ENCODE measurements at places on chromosomes 6 and 20.

DNA sequence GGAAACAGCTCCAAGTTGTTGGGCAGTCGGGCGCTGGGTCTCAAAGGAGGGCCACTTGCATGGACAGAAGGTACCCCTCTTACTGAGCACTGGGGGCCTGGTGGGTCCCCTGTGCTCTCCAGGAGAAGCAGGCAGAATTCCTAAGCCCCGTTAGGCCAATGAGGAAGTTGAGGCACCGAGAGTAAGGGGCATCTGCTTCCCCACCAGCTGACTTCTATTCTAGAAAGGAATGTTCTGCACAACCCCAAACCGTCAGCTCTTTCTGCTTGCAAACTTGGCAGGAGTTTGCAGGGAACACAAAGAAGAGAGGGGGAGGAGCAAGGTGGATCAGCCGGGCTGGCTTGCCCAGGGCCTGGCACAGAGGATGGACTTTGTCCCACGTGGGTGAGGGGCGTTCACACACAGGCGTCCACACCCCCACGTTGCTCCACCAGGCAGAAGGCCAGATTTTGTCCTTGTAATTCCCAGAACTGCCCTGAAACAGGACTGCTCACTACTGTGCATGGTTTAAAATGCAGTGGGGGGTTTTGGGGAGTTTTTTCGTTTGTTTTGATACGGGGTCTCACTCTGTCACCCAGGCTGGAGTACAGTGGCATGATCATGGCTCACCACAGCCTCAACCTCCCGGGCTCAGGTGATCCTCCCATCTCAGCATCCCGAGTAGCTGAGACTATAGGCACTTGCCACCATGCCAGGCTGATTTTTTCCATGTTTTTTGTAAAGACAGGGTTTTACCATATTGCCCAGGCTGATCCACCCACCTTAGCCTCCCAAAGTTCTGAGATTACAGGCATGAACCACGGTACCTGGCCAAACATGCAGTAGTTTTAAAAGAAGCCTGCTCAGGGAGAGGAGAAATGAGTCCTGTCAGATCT is 93.3 kb downstream of the SNX5 start:
- DNase-seq = peak; percentile 86

DNA sequence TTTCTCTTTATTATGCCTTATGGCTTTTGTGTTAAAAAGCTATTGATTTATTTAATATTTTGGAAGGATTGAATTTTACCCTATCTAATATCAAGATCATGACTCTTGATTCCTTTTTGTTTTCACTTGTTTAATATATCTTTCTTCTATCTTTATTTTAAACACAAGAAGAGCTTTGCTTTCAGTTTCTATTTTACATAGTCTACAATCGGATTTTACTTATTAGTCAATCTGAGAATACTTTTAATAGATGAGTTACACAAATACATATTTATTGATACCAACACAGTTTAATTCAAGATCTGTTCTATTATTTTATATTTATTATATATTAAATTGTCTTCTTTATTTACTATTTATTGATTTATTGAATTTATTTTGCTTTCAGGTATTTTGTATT is 218.8 kb downstream of the ESR1 start:
- no peak for DNase-seq

GRCh38 chr6:129672881-129673631 is 36.9 kb downstream of the ARHGAP18 start:
- no peak for DNase-seq

DNA sequence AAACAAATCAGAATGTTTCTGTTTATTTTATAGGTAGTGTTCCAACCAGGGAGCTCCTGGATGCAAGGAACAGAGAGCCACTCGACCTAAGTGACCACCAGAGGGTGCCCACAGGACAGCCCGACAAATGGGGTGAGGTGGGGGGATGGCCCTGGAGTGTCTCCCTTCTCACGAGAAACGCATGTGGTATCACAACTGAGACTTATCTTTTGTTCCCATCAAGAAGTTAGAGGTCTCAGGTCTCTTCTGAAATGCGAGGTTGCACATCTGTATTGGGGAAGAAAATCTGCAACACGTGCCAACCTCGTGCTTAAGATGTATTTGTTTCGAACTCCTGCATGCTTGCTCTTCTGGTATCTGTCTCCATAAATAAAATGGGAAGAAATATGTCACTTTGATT is 104.0 kb downstream of the ISM1 start:
- DNase-seq = no peak

- DNase-seq = no peak
Observed at GRCh38 chr20:17445543-17445942, 85.6 kb downstream of the BFSP1 start.

- DNase-seq = peak; percentile 94
Observed at GRCh38 chr6:39166189-39166911, 51.4 kb upstream of the SAYSD1 start.

GRCh38 chr20:47263080-47263464 is 93.4 kb downstream of the ZMYND8 start:
- no peak for DNase-seq

- DNase-seq = no peak
Observed at GRCh38 chr20:46771195-46771588, 61.7 kb downstream of the SLC2A10 start.

DNA sequence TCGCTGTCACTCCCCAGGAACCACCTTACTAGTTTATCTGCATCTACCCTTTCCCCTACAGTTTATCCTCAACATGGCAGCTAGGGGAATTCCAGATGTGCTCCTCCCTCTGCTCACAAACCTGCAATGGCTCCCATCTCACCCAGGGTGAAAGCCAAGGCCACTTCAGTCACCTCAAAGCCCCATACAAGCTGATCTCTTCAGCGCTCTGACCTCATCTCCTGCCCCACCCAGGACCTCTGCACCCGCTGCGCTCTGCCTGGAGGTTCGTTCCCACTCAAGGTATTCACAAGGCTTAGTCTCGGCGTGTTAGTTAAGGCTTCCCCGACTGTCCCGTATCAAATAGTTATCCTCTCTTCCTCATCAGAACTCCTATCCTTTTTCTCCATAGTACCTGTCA is 28.6 kb upstream of the SPDEF start:
- no peak for DNase-seq

All from sciatic nerve (tissue), 2 donors.